Stimulated activated CD4-positive, alpha-beta T cell treated with anti-CD3 and anti-CD28 coated beads, Interleukin-2, amount 100 ng/mL, for 4 hours (primary cell): ENCODE measurements at places on chromosomes 13 and 19.

GRCh38 chr13:64718116-64718515 is 2512.0 kb downstream of the PCDH9 start:
- no peak for DNase-seq

GRCh38 chr13:99702687-99703319 is 201.5 kb downstream of the TM9SF2 start:
- no peak for DNase-seq

DNA sequence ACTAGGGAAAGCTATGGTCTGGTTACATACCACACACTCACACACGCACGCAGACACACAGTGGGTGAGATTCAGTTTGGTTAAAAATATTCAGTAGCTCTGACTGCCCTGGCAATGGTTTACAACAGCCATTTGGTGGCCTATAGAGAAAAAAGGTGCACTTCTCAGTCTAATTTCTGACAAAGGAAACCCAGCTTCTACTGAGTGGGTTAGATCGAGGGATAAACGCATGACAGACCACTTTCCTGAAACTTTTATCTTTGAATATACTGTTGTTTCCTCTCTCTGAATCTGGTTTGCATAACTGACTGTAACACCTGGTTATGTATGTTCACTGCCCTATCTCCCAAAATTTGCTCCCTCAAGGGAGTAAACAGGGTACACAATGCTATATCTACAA is 2.5 kb downstream of the LIG4 start:
- no peak for DNase-seq

- DNase-seq = no peak
Measured at GRCh38 chr13:29607465-29607864, 12.0 kb upstream of the SLC7A1 start.

DNA sequence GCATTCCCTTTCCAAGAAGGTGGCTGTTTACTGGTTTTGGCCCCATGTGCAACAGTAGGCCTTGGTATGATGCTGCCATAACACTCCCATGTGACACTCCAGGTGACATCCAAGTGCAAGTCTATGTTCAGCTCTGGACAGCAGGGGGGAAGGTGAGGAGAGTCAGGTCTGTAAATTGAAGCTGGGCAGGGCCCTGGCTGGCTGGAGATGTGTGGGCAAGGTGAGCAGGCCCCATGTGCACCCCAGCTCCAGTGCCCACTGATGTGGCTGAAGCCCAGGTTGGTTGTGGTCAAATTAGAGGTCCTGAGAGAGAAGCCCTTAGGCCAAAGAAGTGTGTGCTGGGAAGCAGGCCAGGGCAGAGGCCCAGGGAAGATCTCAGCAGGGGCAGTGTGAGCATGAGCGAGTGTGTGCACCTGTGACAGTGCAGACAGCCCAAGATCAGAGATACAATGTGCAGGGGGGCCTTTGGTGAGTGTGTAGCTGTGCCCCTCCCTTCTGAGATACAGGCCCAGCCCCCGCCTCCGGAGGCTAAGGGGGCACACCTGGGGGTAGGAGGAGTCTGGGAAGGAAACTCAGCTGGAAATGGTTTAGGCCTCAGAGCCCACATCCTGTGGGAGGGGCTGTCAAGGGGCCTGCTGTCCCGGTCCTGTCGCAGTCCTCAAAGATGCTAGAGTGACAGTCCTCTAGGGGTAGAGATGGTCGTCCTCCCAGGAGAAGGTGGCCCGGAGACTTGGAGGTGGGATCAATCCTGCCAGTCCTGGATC is 18.6 kb downstream of the DEDD2 start:
- peak; percentile 39 for DNase-seq

- DNase-seq = no peak
Measured at GRCh38 chr19:10193790-10194499, 808 bp downstream of the DNMT1 start.
